ENCODE measurements at places on chromosomes 11 and 22.

DNA sequence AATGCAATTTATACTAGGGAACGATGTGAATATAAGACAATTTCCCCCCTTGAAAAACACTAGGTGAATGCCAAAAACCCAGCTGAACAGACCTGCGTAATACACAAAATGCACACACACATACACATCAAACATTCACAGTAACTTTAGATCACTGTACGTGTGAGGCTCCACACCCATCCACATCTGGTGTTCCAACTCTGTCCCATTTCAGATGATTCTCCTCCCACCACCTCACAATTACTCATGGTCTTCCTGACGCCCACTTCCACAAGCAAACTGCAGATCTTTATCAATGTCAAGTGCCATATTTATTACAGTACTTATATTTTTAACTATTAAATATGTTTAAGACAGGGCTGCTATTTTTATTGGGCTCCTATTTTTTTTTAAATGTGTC is 57.8 kb upstream of the TENM4 start:
- no peak for DNase-seq

- DNase-seq, result no peak
Measured at GRCh38 chr22:36823186-36823839, 6.5 kb upstream of the PVALB start.

GRCh38 chr11:110152199-110152598 is 59.0 kb downstream of the ZC3H12C start:
- no peak for DNase-seq

- DNase-seq, result no peak
Measured at GRCh38 chr11:43756575-43756974, 76.0 kb downstream of the HSD17B12 start.

DNA sequence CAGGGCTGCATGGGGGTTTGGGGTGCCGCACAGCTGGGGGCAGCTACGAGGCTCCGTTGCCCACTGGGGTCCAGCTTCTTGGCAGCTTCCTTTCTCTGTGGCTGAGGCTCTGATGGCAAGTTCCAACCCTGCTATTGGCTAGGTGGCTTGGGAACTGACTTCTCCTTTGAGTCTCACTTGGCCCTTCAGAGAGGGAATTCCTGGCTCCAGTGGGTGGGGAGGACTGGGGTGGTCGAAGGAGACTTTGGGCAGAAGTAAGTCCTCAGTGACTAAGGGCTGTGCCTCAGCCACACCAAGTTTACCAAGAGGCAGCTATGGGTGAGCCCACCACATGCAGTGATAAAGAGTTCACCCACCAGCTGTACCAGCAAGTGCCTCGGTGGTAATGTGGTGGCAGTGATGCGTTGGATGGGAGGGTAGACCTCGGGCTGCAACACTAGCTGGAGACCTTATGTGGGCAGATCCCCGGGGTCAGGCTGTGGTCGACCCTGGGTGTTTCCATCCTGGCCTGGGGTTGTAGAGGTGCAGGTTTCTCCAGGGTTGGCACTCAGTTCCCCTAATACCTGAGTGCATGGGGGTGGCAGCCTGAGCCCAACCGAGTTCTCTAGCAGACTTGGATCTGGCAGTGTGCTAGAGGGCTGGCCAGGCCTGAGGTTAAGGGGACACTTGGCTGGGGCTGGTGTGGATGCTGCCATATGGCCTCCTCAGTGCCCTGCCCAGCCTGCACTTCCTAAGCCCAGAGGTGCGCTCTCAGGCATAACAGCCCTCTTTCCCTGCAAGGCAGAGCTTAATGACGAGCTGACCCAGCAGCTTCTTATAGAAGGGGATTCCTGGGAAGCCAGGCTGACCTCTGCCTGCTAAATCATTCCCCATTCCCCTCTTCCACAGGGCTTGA is 197.0 kb upstream of the CADM1 start:
- DNase-seq, result no peak

- no peak for DNase-seq
Measured at GRCh38 chr11:86106916-86107315, 38.0 kb upstream of the PICALM start.

DNA sequence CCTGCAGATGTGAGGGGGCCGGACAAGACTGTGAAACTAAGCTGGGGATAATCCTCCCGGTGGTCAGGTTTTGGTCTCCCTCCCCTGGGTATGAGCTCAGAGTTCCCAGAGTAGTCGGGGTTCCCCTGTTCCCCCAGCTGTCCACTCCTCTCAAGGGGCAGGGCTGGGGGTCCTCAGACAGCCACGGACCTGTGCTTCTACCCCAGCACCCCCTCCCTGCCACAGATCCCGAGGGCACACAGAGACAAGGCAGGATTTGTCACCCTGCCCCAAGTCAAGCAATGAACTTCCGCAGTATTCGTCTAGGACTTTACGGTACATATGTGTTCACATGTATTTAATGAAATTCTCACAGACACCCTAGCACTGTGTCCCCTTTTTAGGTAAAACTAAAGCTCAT is 45.2 kb downstream of the APOL1 start:
- no peak for DNase-seq

GRCh38 chr11:44788536-44789261 is 61.9 kb downstream of the TSPAN18 start:
- DNase-seq, result no peak

GRCh38 chr11:76704171-76704948 is 33.8 kb upstream of the LRRC32 start:
- no peak for DNase-seq

DNA sequence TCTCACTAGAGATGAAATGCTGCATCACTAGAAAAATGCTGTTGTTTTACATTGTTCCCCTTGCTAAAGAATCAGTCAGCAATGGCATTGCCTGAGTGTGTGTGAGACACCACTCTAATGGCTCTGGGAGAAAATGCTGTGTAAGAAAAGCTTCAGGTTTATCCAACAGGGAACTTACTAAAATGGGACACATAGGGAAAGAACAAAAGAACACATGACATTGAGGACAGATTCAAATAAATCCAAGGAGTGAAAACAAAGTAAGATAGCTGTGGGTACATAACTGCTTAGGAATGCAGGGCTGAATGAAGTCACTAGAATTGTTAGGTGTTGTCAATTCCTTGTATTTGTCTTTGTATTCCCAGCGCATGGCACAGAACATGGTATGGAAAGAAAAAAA is 24.2 kb downstream of the BLID start:
- DNase-seq, result no peak

- no peak for DNase-seq
Measured at GRCh38 chr11:15562230-15562629, 447.5 kb downstream of the INSC start.

DNA sequence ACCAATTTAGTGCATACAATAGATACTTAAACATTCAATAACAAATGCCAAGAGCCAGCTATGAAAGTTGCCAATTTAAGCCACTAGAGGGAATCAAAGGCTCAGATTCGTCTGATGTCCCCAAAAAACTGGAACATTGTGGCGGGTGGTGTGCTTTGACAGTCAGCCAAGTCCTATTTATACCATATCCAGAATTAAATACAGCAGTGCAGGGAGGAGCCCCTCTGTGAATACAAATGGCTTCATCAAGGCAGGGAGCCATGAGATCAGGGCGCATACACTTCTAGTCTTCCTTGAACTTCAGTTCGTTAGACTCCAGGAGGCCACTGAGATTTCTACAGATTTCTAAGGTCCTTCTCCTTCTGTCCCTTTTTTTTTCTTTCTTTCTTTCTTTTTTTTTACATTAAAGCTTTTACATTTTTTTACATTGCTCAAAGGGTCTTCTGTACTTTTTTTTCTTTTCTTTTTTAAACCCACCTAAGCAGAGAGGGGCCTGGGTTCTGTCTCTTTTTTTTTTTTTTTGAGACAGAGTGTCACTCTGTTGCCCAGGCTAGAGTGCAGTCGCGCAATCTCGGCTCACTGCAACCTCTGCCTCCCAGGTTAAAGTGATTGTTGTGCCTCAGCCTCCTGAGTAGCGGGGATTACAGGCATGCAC is 41.5 kb upstream of the HSPA8 start:
- peak; percentile 73 for DNase-seq

GRCh38 chr11:85359859-85360258 is 267.3 kb downstream of the DLG2 start:
- no peak for DNase-seq

DNA sequence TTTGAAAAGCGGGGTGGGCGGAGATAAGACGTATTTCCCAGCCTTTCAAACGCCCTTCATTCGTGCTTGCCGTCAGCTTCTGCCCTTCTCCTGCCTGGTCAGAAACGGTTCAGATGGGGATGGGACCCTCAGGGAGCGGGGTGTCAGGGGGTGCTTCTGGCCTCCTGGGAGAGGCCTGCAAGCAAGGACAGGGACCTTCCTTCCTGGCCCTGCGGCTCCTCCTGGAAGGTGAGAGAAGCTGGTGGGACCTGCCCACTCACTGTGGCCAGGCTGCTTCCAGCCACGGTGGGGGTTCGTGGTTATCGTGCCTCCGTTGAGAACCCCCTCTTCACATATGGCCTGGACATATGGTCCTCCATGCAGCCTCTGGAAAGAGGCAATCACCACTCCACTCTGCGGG is 104.6 kb downstream of the MPPED1 start:
- DNase-seq, result no peak

DNA sequence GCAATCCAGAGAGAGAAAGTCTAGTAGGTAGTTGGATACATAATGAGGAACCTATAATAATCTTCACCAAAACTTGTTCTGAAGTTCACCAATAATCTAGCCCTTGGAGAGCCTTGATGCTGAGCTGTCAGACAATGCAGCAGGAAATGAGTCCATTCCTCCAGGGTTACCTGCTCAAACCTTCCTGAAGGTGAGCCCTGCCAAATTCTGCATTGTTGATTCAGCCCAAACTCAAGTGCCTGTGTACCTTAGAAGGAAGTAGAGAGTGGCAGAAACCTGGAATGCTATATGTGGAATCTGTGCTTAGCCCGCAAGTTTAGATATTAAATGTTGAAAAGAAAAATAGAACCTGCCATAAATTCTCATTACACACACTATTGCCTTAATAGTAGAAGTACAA is 77.4 kb upstream of the SPON1 start:
- DNase-seq, result no peak

DNA sequence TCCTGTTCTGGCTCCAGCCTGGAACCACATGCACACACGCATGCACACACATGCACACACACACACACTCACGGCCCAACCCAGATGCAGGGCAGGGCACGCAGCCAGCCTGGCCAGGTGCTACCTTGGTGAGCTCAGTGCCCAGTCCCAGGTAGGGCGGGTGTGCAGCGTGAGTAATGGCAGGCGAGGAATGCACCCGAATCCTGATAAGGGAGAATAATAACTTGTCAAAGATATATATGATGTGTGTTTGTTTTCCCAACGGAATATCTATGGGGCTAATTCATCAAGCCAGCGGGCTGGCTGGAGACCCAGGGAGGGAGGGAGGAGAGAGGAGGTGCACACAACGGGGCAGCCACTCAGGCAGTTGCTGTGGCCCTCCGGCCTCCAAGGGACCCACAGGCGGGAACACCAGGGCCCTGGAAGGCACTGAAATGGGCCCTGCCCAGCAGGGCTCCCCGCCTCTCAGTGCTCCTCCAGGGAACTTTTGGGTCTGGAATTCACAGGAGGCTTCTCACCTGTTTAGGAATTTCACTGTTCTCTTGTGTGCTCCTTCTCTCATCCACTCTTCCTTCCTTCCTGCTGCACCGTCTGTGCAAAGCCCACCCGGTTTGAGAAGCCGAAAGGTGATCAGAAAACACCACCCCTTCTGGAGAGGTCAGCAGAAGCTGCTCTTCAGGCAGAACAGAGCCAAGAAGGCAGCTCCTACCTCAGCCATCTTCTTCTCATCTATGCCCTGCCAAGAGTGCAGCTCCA is 79.0 kb downstream of the BUD13 start:
- no peak for DNase-seq

DNA sequence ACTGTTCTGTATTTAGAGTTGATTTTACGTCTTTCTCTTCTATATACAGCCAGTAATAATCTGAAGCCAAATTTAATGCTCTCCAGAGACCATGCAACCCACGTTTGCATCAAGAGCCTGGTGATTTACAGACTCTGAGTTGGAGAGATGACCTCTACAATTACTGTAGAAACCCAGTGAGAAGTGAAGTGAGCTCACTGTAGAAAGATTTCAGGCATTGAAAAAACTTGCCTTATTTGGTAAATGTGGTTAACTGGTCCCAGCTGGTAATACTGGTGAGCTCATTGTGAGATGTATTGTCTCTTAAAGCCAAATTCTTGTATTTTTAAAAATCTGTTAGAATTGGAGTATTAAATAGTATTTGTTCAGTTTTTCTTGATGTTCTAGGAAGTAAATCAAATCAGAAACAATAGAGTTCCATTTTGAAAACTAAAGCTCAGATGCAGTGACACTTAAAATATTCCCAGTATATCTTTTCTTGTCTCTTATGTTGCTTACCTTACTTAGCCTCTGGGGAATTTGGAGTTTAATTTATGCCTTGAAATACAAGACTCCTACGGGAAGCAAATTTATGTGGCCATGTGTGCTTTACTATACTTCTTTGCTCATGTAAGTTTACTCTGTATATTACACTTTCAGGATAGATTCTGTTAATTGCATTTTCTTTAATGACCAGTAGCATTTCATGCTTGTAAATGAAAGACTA is 189.9 kb downstream of the ARHGAP42 start:
- DNase-seq, result peak; percentile 85

GRCh38 chr11:9002920-9003572 is 755 bp downstream of the NRIP3 start:
- DNase-seq, result no peak

DNA sequence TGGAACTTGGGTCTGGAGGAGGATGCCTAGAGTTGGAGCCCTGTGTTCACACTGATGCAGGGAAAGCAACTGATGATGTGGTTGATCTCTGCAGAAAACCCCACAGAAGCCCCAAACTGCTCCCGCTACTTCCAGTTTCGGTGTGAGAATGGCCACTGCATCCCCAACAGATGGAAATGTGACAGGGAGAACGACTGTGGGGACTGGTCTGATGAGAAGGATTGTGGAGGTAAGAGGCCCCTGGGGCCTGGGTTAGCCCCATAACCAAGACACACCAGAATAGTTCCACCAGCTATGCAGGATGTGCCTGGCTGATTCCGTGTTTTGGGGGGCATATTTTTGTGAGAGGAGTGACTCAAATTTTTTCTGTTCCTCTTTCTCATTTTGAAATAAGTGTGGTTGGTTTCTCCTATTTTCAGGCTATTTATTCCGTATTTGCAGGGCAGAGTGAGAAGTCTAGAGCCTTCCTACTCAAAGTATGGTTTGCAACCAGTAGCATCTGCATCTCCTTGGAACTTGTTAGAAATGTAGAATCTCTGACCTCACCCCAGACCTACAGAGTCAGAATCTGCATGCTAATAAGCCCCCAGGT is 137.3 kb upstream of the SORL1-AS1 start:
- no peak for DNase-seq

DNA sequence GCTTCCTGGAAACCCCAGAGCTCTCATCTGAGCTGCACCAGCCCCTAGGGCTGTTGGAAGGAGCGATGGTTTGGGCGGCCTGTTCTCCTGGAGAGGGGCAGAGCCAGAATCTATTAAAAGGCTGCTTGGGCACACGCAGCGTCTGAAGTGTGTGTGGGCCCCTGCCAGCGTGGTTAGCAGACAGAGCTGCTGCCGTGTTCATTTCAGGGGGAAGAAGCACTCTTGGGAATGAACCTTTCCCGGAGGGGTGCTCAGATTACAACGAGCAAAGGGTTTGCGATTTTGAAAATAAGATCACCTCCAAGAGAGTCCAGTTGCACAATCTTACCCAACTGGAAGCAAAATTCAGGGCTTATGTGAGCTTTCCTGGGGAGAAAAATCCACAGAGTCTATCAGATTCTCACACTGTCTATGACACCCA is 12.9 kb downstream of the ANO1 start:
- no peak for DNase-seq

All from SW 1271 (cell line).